ENCODE measurements at places on chromosomes 2 and 18.

- DNase-seq, result no peak
Observed at GRCh38 chr2:3728104-3729054, 25.0 kb downstream of the DCDC2C start.

DNA sequence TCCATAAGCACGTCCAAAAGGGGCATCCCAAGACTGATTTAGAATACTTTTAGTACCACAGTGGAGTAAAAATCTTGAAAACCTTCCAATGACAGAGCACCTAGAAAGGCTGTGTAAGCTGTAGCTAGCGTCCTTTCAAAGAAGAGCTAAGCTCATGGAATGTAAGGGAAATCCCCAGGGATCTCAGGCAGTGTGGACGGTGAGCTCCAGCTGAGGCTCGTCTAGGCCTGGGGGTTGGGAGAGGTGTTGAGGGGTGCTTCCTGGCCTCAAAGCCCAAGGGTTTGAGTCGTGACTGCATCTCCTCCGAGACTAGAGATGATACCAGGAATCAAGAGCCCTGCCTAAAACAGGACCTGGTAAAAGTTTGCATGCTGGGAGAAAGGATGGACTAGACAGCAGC lies 7.6 kb downstream of the CTIF start:
- DNase-seq, result no peak

DNA sequence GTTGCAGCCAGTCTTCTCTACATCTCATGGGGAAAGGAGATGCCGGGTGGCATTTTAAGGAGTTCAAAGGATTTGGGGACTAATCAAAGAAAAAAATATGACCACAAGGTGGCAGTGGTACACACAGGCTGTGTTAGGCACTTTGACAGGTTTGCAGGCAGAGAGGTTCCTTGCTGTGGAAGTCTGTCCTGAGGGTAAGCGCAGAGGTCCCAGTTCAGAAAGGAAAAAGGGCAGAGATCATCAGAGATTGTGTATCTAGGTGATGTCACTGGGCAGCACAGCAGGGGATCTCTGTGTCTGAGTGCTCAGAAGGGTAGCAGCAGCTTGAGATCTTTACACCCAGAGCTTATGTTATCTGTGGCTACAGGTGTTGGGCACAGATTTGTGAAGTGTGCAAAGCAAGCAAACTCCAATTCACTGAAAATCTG lies 231.4 kb downstream of the LRRTM1 start:
- DNase-seq, result no peak

DNA sequence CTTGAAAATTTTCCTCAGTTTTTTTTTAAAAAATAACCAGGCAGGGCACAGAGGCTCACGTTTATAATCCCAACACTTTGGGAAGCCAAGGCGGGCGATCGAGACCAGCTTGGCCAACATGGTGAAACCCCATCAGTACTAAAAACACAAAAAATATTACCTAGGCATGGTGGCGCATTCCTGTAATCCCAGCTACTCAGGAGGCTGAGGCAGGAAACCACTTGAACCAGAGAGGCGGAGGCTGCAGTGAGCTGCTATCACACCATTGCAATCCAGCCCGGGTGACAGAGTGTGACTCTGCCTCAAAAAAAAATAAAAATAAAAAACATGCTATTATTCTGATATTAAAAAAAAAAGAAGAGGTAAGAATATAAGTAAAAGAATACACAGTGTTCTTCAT lies 191.0 kb downstream of the ZEB2 start:
- DNase-seq, result no peak

- no peak for DNase-seq
Observed at GRCh38 chr2:239538357-239539052, 137.7 kb upstream of the HDAC4 start.

All from stimulated activated CD4-positive, alpha-beta T cell treated with anti-CD3 and anti-CD28 coated beads, TNF-alpha, amount 100 ng/mL, for 1 hour (primary cell).